ENCODE measurements at places on chromosomes 1 and 21.
A peak's percentile ranks its signal among the peaks of the same experiment; 100 is the strongest.

GRCh38 chr1:6971048-6971447 lies 185.8 kb downstream of the CAMTA1 start:
- DNase-seq = no peak

DNA sequence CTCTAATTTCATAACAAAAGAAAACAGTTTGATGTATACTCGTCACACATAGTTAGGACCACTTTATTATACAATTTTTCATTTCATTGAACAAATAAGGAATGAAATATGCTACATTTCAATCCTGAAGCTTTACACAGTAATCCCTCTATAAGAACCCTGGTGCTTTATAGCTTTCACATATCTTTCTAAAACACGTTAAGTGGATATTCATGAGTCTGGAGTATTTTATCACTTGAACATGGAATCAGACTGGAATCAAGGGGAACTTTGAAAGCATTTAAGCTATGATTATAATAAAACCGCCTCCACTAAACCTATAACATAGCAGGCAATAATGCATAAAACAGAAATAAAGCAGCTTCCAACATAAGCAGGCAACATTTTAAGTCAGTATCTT lies 476.6 kb downstream of the COL11A1 start:
- no peak for DNase-seq

GRCh38 chr21:45409466-45410150 lies 4.6 kb downstream of the COL18A1 start:
- DNase-seq = peak; percentile 68

GRCh38 chr1:97210307-97210706 lies 488.7 kb downstream of the PTBP2 start:
- no peak for DNase-seq

DNA sequence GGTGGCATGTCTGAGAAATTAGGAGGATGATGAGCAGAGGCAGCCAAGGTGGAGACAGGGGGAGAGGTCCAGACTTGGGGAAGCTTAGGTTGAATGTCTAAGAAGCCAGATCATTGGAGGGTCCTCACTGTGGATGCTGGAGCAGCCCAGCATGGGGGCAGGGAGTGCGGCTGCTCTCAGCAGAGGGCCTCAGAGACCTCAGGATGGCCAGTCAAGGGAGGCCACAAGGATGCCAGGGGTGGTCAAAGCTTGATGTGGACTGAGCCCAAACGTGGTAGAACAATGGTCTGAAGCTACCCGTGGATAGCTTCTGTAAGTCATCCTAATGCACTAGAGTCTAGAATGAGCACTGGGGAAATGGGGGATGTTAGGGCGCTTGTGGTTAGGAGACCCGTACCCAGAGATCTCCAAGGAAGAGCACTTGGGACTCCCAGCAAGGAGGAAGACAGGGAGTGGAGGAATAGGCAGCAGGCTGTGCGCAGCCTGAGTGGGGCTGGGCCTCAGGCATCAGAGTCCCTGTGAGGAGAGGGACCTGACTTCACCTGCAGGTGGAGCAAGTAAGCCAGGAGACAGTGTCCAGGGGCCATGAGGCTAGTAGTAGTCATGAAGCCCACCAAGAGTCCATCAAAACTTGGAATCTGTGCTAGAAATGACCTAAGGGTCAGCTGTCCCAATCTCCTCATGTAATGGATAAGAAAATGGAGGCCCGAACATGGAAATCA lies 4.3 kb upstream of the S100A9 start:
- DNase-seq = no peak

DNA sequence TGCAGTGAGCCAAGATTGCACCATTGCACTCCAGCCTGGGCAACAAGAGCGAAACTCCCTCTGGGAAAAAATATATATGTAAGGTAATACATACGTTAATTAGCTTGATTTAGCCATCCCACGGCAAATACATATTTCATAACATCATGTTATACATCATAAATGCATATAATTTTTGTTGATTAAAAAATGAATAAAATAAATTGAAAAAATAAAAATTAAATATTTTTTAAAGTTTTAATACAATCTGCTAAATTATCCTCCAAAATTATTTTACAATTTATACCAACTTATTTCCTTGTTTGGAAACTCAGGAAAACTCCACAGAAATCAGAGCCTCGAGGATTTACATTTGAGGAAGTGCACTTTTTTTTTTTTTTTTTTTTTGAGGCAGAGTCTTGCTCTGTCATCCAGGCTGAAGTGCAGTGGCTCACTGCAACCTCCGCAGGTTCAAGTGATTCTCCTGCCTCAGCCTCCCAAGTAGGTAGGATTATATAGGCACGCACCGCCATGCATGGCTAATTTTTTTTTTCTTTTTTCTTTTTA lies 12.6 kb upstream of the IPO9 start:
- DNase-seq = no peak

DNA sequence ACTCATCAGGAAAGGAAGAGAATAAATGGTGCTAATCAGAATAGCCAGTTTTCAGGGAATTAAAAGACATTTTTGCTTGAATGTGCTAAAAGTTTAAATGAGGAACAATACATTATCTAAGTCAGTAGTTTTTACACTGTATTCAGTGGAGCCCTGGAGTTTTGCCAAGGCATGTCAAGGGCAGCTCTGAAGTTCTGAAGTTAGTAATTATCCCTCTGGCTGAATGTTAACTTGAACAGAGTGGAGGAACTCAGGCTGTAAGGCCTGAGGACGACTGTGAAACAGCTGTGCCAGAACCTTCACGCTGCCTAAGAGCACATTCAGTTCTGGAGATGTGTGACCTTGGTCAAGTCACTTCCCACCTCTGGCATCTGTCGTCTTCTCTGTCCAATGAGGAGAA lies 68.1 kb downstream of the EDEM3 start:
- no peak for DNase-seq

GRCh38 chr1:43031316-43032203 lies 72.9 kb upstream of the SLC2A1 start:
- DNase-seq = no peak

DNA sequence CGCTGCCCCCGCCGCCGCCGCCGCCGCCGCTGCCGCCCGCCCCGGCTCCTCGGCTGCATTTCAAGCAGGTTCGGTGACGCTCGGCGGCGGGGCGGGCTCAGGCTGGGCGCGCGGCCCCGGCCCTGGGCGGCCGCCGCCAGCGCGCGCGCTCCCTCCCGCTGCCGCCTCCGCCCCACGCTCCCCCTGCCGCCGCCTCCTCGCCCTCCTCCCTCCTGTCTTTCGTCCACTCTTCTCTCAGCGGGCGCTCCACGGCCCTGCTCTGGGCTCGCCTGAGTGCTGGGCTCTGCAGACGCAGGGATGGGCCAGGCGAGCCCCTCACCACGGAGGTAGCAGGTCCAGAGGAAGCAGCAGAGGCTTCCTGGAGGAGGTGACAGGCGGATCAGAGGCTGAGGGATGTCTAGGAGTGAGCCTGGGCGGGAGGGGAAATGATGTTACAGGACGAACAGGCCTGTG lies at the start of gene LRP8:
TSS of gene LRP8 (minus strand) at position 62 of the 453 bp plus-strand sequence. CDS start 158 bp downstream, outside the sequence.
- DNase-seq = no peak

- no peak for DNase-seq
These were observed 170.2 kb downstream of the SYT2 start for GRCh38 chr1:202540014-202540413.

- peak; percentile 34 for DNase-seq
These were observed 23.5 kb downstream of the ASB17 start for GRCh38 chr1:75908717-75909152.

- no peak for DNase-seq
These were observed 58.0 kb upstream of the SGIP1 start for GRCh38 chr1:66475940-66476339.

- DNase-seq = no peak
These were observed 184.4 kb downstream of the NFIA start for GRCh38 chr1:61266738-61267137.

DNA sequence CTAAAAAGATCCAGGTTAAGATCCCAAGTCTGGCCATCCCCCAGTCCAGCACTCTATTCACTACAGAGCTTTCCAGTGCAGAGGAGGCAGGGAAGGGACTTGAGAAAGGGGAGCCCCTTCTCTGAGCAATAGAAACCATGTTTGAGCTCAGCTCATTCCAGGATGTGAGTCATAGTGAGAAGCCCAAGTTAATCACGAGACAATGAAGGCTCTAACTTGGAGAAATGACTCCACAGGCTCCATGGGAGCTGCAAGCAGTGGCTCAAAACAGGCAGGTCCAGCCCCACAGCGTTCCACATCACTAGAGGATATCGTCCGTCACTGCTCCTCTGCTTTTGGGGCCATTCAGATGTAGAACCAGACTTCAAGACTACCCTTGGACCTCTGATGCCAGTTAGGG lies 59.1 kb downstream of the CAMK2N1 start:
- DNase-seq = no peak

DNA sequence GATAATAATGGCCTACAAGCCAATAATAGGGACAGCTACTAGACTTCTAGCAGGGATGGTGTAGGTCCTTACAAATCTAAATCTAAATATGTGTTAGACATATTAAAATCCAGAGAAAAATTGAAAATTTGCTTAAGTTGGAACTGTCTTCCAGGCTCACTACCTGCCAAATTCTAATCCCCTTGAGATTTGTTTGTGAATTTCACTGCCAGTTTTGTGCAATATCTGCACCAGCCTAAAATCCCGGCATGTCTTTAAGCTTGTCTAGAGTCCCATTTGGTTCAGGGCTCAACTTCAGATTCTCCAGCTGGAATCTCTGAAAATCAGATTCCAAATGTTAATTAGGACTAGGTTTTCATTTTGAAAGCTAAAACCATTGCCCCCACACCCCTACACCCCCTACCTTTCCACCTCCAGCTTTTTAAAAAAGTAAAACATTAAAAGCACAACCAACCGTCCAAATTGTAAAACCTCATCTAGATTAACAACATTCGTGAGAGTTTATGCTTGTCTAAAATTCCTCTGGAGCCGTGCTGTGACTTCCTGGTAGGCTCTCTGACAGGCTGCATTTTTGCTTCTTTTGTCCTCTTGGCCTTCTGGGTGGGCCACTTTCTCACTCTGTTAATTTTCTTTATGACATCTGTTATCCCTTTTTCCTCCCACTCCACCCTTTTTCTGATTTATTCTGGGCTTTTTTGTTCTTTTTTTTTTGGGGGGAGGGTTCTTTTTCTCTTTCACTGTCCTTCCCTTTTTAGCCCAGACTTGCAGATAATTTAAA lies 348.7 kb downstream of the PAPPA2 start:
- no peak for DNase-seq

- DNase-seq = no peak
These were observed 72.5 kb upstream of the MORC3 start for GRCh38 chr21:36247316-36248010.

DNA sequence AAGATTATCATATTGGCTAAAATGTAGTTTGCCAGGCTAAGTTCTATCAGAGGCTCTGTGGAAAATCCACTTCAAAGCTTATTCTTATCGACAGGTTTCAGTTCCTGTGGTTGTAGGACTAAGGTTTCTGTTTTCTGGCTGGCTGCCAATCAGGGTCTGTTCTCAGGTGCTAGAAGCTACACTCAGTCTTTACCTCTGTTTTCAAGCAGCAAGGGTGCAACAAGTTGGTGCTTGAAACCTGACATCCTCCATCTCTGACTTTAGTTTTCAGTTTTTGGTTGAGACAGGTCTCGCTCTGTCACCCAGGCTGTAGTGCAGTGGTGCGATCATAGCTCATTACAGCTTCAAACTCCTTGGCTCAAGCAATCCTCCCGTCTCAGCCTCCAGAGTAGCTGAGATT lies 15.3 kb upstream of the TMCO2 start:
- DNase-seq = no peak

DNA sequence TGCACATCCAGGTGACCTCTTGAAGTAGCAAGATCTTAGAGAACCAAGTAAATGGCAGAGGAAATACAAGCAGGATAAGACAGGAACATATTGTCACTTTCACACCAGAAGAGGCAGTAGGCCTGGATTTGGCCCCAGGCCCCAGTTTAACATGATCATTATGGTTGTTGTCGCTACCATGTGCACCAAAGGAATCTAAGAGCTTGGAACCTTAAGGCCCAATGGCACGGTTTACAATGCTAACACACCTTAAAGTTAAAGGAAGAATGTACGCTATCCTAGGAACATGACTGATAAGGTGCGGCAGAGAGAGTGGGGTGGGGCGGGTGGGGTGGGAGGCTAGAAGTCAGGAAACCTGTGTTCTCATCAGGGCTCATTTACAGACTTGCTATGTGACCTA lies 147.5 kb downstream of the ROR1 start:
- DNase-seq = no peak

GRCh38 chr1:237976331-237976730 lies 85.6 kb upstream of the ZP4 start:
- DNase-seq = no peak

GRCh38 chr1:56675763-56676162 lies 30.6 kb downstream of the PRKAA2 start:
- DNase-seq = no peak

- DNase-seq = no peak
These were observed 520.8 kb downstream of the PTPRU start for GRCh38 chr1:29756901-29757725.

- DNase-seq = no peak
These were observed 7.2 kb downstream of the AGMAT start for GRCh38 chr1:15577691-15578090.

- no peak for DNase-seq
These were observed 41.3 kb upstream of the PTGFRN start for GRCh38 chr1:116868385-116868784.

GRCh38 chr1:5955479-5955977 lies 36.7 kb downstream of the NPHP4 start:
- no peak for DNase-seq

DNA sequence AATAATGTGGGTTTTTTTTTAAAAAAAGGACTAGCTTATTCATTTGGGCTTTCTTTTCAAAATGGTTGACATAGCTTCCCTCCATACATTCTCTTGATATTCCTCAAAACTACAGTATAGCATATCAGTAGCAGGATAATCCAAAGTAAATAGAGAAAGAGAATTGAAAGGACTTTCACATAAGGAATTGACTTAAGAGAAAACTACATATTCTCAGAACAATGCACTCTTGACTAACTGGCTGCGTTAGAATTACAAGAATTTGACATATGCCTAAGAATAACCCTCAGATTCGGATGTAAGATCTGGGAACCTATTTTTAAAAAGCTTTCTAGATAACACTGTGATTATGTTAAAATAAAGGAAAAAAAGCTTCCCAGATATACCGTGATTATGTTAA lies 3.1 kb downstream of the PRKAB2 start:
- no peak for DNase-seq

DNA sequence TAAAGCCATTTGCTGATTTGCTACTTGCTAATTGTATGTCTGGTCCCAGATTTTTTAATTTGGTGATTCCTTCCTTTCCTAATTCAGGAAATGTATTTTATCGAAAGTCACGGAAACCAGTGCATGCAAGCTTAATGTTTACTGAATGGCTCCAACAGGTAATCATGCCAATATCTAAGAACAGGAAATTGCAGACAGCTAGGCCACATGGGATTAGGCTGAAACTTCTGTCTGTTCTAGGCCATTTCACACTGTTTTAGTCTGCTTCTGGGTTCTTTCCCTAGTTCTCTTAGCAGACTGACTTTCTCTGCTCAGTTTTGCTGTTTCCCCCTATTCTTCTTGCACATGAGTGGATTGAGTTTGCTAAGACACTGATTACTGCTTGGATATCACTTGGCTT lies 111.4 kb downstream of the NTNG1 start:
- no peak for DNase-seq

GRCh38 chr1:15028102-15028501 lies 125.4 kb upstream of the TMEM51 start:
- no peak for DNase-seq

All from left lung (tissue), 14 donors.